Germinal center (tissue), 1 donor: ENCODE measurements at places on chromosomes 5 and 9.

- DNase-seq = no peak
These were observed 11.0 kb downstream of the MPDZ start for GRCh38 chr9:13268469-13268868.

- no peak for DNase-seq
These were observed 167.6 kb upstream of the SMIM23 start for GRCh38 chr5:171617817-171618591.

- DNase-seq = no peak
These were observed 132.7 kb upstream of the LPCAT1 start for GRCh38 chr5:1656271-1656975.

DNA sequence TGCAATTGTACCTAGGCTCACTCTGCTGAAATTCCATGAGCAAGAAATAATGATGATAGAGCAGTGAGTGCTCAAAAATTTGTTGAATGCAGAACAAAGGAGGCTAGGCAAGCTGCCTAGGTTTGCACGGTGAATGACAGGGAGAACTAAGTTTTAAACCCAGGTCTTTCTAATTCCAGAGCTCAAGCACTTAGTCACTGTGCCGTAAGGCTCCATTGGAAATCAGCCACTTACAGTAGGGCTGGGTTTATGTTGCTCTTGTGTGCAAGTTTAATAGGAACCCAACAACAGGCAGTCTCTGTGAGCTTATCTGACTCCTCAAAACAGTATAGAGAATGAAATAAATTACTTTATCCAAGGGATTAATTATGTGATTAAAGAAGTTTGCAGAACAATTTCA is 147.0 kb downstream of the CSNK1G3 start:
- DNase-seq = no peak

DNA sequence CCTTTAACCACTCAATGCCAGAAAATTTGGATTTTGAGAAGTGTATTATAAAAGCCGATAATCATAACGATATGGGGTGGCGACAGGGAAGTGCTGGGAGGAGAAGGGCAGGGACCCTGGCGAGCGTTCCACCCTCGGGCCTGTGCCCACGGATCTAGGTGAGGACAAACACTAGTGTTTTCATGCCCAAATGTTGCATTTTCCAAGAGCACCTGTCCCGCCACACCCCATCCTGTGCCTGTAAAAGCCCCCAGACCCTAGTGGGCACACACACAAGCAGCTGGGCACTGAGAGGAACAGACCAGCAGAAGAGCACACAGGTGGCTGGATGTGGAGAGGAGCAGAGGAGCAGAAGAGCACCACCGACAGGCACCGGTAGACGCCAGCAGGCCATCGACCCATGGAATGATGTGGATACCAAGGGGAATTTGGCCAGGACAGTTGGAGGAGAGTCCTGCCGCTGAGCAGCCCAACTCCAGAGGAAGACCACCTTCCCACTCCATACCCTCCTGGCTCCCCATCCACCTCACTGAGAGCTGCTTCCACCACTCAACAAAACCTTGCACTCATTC is 315.0 kb downstream of the EDIL3 start:
- DNase-seq = no peak

GRCh38 chr9:30622561-30622960 is 1761.9 kb upstream of the ACO1 start:
- no peak for DNase-seq

- DNase-seq = no peak
These were observed 829.6 kb upstream of the ZNF608 start for GRCh38 chr5:125575891-125576505.

- DNase-seq = no peak
These were observed 22.7 kb upstream of the FIBCD1 start for GRCh38 chr9:130961511-130962300.

DNA sequence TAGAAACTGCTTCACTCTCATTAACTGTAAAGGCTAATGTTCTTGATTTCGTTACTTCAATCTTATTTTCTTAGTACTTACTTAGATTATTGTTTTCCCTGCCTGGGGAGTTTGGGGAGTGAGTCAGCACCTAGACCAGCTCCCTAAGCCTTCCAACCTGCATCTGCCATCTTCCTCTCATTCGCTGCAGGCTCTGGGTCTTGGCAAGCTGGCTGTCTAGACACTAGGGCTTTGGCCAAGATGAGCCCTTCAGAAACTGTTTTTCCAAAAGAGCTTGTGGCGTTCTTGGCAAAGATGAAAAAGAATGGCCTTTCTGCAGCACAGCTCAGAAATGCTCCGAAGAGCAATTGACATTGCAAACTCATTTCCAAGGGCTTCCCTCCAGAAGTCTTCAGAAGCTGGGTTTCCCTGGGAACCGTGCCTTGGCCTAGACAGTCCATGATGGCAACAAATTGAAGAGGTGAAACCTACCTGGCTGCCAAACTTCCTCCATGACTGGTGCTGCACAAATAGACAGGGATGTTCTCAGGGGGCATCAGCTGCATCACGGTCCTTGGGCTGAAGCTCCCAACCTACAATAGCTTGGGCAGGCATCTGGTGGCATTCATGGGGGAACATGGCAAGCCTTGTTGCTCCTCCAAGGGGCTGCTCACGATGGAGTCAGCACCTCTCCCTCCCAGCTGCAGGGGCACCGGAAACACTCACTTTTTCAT is 76.6 kb downstream of the NSUN2 start:
- DNase-seq = no peak

DNA sequence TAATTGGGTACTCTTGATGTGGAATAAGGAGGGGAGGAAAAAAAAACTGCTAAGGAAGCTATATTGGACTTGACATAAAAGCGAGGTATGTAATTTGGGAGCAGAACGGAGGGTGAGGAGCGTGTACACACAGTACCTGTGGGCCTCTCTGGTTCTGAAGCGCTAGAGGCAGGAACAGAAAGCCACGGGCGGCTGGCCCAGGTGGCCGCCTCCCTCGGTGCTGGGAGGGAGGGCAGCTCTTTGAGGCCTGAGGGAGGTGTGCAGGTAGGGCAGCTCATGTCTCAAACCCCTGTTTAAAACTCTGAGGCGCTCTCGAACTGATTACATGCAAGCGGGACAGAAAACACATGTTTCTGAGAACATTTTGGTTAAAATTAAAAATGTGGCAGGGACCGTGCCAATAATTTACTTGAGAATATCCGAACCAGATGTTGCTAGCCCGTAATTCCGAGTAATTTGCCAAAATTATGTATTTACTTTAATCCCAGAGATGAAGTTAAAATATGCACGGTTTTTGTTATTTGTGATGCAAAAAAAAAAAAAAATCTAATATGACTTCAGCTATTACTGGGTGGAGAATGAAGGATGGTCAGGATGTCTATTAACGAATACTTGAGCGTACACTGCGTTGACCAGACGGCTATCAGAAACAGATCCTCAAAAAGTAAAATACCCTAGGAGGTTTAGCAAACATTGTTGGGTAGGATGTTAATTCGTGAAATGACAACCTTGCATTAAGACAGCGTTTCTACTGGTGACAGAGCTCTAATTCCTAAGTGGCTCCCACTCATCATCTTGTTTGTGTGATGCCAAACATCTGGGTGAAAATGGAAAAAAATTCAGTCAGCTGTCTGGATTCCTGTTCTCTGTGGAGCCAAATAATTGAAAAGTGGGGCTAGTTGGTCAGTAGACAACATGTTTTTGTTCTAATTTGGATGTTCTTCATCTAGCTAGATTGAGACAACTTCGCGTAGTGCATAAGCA is 24.4 kb upstream of the STC2 start:
- no peak for DNase-seq

GRCh38 chr5:55547781-55548180 is 13.0 kb upstream of the PLPP1 start:
- DNase-seq = no peak

DNA sequence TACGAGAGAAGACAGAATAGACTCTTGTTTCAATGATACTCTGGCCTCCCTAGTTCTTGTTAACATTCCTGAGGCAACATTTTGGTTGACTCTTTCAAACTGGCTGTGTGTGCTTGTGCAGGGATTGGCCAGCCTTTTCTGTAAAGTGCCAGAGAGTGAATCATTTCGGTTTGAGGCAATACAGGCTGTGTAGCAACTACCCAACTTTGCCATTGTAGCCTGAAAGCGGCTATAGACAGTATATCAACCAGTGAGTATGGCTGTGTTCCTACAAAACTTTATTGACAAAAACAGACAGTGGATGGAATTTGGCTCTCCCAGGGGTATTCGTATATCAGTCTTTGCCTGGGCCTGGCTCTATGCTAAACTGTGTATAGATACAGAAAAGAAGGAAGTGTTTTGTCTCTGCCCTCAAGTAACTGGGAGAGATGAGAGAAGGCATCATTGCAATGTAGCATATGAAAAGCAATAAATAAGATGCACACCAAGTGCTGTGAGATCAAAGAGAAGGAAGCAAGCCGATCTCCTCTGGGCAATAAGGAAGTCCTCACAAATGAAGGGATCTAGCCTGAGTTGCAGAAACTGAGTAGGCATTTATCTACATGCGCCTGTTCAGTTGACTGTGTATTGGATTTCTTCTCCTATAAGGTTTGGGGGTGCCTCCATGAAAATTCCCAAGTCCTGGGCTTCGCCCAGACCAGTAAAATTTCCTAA is 568.0 kb upstream of the KLF4 start:
- no peak for DNase-seq

DNA sequence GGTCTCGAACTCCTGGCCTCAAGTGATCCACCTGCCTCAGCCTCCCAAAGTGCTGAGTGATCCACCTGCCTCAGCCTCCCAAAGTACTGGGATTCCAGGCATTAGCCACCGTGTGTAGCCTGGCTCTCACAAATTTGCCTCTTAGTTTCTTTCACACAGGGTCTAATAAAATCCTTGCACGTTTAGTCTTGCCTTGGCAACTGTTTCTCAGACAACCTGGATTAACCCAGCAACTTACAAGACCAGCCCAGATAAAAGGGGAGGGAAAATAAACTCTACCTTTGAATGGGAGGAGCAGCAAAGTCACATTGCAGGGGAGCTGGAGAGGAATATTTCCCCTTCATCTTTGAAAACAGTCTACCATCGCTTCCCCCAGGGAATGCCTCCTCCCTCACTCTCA is 29.3 kb upstream of the GNA14 start:
- no peak for DNase-seq

DNA sequence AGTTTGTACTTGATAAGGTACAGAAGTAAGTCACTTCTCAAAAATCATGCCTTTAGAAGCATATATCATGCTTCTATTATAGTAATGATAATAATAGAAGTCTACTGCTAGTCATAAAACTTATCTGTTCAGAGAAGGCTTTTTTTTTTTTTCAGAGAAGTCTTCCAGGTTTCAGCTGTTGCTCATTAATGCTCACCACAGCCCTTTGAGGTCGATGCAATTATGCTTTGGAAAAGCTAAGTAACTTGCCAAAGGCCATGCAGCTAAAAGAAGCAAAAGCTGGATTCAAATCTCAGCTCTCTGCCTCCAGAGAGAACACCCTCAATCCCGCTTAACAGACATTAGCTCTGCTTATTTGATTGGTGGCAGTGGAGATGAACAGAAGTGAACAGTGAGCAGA is 150.8 kb downstream of the DOCK8 start:
- DNase-seq = no peak

GRCh38 chr9:83346655-83347420 is 191.4 kb downstream of the FRMD3 start:
- DNase-seq = no peak

DNA sequence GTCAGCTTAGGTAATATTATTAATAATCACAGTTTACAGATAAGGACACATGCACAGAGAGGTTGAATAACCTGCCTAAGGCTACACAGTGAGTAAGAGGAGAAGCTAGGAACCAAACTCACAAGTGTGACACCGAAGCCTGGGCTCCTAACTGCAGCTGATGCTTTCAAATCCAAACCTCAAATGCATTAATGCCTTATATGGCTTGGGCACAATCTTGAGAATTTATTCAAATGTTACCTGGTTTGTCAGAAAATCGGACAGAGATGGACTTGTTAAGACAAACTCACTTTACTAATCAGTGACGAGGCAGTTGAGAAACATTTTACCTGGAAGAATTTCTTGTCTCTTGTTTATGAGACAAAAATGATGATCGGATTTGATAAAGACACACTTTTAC is 54.7 kb downstream of the DAP start:
- DNase-seq = no peak

DNA sequence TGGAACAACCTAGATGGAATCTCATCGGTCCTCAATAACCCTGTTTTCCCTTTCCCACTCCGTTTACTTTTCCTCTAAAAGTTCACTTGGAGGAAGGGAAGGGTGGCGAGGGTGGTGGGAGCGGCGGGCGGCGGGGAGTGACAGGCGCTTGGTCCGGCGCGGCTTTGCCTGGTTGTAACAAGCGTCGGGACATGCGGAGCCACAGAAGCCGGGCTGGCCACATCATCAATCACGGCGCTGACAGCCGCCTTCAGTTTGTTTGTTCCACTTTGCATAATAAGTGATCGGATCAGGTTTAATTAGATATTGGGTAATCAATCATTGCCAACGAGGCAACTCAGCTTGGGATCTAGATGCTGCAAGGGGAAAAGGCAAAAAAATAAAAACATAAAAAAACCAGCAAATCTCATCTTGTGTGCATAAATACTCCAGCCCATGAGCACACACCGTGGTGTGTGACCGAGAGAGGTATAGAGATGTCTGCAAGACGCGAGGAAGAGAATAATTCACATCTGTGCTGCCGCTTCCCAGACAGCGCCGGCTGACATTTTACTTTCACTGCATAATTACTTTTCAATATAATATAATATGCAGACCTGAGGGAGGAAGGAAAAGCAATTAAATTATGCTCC is 396.2 kb upstream of the IRX4 start:
- no peak for DNase-seq

GRCh38 chr9:109238655-109239054 is 71.6 kb upstream of the FRRS1L start:
- no peak for DNase-seq

- DNase-seq = no peak
These were observed 6.1 kb downstream of the SLCO4C1 start for GRCh38 chr5:102290004-102290403.

GRCh38 chr5:169300468-169301385 is at the start of gene SLIT3:
SLIT3 (minus strand) TSS chr5:169301139; CDS start chr5:169300709, 430 bp downstream.
- DNase-seq = no peak

DNA sequence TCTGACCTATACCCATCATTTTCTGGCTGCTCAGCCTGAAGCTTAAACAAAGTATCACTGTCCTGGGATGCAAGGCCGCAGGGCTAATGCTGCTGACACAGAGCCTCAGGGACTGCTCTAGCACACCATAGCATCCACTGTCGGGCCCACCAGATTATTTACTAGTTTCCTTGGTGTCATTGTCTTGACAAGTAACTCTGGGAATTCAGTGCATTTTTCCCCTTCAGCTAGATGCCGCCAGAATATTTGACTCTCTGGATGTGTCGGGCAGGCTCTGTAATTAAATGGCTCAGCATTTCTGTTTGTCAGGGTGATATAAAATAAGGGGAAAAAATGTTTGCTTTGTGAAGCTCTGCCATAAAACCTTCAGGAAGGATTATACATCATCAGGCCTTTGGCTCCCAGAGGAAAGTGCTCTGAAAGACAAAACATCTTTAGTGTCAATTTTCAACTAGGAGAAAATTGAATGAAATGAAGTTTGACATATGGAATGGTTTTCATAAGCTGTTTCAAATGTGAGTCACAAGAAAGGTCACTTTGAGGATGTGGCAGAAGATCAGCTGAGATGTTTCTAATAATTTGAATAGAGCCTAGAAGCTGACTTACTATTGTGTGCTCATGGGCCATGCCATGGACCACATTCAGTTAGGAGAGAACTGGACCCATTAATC is 350.1 kb downstream of the TMEM232 start:
- DNase-seq = no peak
